ENCODE measurements at places on chromosomes 2 and 18.

DNA sequence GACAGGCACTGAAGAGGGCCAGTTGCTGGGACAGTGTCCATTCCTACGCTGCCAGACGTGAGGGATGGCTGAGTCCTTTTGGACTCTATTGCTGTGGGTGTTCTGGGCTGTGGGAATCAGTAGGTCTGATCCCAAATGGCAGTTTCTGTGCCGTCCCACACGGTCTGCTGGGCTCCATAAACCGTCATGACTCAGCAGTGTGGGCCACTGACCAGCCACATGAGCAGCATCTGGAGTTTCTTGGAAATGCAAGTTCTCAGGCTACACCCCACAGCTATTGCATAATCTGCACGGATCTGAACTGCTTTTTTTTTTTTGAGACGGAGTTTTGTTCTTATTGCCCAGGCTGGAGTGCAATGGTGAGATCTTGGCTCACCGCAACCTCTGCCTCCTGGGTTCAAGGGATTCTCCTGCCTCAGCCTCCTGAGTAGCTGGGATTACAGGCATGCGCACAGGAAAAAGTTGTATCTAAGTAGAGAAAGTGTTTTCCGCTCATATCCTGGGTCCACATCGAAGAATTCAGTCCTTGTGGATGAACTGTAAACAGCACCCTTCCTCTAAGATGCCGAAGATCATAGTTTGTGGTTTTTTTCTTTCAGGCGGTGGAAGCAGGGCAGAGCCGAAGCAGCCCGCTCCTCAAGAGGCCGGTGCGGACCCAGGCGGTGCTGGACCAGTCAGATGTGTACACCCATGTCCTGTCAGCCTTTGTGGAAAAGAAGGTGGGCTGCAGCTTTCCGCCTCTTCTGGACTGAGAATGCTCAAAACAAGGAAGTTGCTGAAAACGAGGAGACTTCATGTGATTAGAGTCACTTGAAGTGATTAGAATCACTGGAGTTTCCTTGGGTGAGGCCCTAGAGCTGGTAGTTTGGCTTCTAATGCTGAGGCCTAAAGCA, 25.5 kb downstream of the RMC1 start:
- DNase-seq = no peak

DNA sequence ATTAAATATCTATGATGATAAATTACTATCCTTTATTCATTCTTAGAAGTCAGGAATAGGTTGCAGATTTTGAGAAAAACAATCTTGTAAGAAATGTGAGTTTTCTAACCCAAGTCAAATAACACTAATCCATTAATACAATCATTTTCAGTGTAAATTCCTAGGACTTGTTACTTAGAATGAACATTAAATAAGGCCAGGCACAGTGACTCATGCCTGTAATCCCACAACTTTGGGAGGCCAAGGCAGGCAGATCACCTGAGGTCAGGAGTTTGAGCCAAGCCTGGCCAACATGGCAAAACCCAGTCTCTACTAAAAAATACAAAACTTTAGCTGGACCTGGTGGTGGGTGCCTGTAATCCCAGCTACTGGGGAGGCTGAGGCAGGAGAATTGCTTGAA, 45.8 kb upstream of the CDKL4 start:
- DNase-seq = no peak

DNA sequence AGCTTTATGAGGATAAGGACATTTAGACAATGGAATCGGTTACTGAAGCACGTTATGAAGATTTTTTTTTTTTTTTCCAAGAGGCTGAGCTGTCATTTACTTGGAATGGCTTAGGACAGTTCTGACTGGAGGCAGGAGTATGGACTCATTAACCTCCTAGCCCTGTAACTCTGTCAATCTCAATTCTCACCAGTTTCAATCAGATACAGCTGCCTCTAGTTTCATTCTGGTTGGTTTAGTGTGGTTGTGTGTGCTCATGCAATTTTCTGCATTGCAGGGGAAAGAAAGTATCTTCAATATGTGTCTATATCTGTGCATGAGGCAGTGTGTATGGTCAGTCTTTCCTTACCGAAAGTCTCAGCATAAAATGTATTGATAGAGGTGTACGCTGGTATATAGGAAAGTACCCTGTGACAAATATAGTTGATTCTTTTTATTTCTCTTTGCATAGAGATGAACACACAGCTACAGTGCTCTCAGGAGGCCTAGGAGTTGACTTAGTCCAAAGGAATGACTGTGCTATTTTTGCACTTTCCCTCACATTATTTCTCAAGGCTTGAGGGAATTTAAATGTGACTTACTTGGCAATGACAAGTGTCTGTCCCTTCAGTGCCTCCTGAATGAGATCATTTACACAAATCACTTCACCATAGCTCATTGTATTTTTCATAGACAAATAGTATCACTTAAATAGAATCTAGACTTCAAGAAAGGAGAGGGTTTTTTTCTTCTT, 50.5 kb upstream of the GRB14 start:
- no peak for DNase-seq

DNA sequence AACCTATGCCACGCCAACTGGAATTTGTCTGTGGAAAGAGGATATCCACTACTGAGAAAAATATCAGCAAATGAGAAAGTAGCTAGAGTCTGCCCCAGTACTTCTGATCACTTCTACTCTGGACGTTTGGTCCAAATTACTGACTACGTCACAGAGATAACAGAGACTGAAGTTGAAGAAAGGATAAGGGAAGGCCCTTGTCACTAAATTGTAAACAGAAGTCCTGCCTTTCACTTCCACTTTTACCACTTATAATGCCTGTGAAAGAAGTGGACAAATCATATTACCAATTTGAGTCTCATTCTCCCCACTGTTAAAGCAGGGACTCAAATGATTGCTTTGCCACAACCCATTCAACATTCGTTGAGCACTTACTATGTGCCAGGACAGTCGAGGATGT, 173.9 kb upstream of the ERBB4 start:
- DNase-seq = no peak

- DNase-seq = no peak
These were observed 42.3 kb downstream of the XRCC5 start for GRCh38 chr2:216151313-216152025.

- no peak for DNase-seq
These were observed 209.3 kb upstream of the SOX11 start for GRCh38 chr2:5482929-5483331.

DNA sequence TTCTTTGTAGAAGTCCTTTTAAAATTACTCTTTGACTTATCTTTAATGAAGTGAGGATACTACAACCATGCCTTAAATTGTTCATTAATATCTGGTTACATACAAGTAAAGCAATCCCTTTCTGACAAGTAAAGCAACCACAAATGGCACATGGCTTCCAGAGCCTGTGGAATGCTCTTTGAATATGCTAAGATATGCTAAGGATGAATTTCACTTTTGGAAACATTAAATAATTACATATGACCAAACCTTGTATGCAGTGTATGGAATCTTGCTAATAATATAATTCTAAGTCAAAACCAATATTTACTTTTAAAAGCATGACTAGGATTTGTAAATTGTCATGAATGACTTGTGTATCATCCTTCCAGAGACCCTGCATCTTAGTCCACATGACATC, 1711.2 kb upstream of the CELF4 start:
- no peak for DNase-seq

DNA sequence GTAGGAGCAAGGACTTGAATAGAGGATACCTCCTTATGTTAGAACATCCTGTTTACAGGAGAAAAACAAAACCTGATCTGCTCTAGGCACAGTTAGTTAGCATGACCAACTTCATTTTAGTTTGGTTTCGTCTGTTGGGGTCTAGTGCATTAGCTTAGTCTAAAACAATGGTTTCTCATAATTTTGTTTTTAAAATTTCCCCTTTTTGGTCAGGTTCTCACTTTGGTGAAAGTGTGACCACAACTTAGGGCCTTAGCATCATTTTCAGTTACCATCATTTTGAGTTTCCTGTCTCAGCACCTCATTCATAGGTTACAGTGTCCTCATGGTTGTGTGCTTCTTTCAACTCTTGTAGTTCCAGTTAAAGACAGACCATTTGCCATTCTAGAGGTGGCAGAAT, 1277.0 kb upstream of the SLC39A10 start:
- no peak for DNase-seq
